ENCODE measurements at places on chromosomes 16 and 17.

- no peak for DNase-seq
Observed at GRCh38 chr17:75288770-75289114, 491 bp downstream of the SLC25A19 start.

GRCh38 chr17:45361976-45362375, 45.2 kb upstream of the MAP3K14 start:
- no peak for DNase-seq

- DNase-seq = peak; percentile 3
Observed at GRCh38 chr16:60485872-60486489, 1550.3 kb downstream of the CDH8 start.

DNA sequence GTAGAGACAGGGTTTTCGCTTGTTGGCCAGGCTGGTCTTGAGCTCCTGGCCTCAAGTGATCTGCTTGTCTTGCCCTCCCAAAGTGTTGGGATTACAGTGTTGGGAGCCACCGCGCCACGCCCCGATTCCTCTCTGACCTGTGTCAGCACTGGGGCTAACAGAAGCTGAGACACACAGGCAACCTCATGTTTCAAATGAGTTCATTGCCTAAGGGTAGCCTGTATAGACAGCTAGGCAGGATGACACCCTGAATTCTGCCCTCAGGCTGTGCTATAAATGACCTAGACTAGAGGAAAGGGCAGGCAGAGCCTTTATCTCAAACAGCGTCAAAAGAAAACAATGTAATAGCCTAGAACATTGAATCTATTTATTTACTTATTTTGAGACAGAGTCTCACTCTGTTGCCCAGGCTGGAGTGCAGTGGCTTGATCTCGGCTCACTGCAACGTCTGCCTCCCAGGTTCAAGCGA, 2.3 kb upstream of the CDK3 start:
- no peak for DNase-seq

GRCh38 chr16:7344830-7345780, 12.5 kb downstream of the RBFOX1 start:
- DNase-seq = no peak

GRCh38 chr17:40089077-40089895, 11.1 kb downstream of the NR1D1 start:
- DNase-seq = no peak

GRCh38 chr17:36899250-36900159, 37.8 kb upstream of the LHX1 start:
- no peak for DNase-seq

GRCh38 chr17:81125573-81126081, 39.7 kb upstream of the PVALEF start:
- no peak for DNase-seq

DNA sequence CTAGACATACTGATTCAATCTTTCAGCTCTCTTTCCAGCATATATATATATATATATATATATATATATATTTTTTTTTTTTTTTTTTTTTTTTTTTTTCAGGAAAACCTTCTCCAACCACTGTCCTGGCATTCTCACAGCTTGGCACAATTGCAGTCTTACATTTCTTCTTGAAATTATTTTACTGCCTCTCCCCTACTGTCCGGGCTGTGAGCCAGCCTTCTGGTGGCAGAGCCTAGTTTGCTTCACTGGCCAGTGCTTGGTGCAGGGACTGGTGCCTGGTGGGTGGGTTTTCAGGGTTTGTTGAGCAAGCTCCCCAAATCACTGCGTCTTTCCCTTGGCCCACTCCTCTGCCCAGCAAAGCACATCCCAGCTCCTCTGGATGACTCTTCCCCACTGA, 28.5 kb downstream of the PRSS54 start:
- no peak for DNase-seq

- no peak for DNase-seq
Observed at GRCh38 chr17:31401456-31402254, 10.2 kb downstream of the RAB11FIP4 start.

- DNase-seq = no peak
Observed at GRCh38 chr16:10036956-10037355, 145.3 kb downstream of the GRIN2A start.

DNA sequence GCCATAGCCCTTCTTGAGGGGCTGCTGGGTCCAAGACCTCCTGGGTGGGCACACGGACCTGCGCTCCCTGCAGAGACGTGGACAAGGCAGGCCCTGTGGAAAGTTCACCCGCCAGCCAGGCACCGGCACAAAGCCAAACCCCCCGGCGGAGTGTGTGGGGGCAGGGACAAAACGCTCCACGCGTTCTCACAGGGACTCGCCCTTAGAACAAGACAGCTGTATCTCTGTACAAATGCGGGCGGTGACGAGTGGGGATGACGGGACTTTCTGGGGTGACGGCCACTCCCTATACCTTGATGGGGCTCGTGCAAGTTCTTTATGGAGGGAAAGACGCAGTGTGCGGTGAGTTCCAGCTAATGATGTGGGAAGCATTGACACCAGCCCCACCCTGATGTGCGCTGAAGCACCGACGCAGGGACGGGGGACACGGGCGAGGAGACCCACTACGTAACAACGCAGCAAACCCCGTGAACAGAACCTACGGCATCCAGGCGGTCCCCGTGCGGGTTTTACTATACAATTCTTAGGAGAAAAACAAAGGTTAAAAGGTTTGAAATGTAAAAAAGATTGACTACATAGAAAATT, 49.4 kb downstream of the LMF1 start:
- no peak for DNase-seq

GRCh38 chr16:78289844-78290277, 190.4 kb downstream of the WWOX start:
- DNase-seq = no peak
